ENCODE measurements at places on chromosomes 5 and 9.

DNA sequence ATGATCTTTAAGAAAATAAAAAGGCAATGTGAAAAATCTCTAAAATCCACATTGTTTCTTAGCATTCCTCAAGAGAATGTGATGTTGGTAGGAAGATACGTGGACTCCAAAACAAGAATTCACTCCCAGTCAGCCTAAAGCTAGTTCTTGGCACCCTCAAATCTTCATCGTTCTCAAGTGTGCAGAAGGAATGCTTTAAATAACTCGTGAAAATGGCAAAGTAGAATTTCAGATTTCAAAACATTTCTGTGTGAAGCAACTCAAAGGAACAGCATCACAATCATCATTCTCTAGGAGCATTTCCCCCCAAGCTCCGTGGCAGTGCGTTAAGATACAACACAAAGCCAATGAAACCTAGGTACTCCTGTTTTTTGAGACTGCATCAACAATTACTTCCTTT, 185.1 kb upstream of the DMAC1 start:
- no peak for DNase-seq

- no peak for DNase-seq
These were observed 12.0 kb upstream of the SPATA24 start for GRCh38 chr5:139415869-139416268.

DNA sequence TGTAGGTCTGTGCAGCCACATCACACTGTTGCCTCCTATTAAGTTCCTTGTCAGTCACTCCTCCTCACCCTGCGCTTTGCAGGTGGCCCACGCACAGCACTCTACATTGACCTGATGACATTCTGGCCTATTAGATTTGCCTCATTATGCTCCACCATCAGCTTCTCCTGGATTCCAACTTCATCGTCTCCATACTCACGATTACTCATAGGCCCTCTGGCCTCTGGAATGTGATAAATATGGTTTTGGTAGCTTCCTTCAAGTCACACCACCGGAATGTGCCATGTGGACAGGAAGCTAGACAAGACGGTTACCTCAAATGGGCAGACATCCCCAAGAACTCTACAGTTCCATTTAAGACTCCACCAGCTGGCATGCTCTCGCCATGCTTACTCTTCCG, 158.0 kb upstream of the LHFPL2 start:
- DNase-seq: no peak

- DNase-seq: no peak
These were observed 38.8 kb upstream of the ANKRD33B start for GRCh38 chr5:10525124-10525495.

GRCh38 chr5:55440188-55440646, 94.5 kb downstream of the PLPP1 start:
- no peak for DNase-seq

DNA sequence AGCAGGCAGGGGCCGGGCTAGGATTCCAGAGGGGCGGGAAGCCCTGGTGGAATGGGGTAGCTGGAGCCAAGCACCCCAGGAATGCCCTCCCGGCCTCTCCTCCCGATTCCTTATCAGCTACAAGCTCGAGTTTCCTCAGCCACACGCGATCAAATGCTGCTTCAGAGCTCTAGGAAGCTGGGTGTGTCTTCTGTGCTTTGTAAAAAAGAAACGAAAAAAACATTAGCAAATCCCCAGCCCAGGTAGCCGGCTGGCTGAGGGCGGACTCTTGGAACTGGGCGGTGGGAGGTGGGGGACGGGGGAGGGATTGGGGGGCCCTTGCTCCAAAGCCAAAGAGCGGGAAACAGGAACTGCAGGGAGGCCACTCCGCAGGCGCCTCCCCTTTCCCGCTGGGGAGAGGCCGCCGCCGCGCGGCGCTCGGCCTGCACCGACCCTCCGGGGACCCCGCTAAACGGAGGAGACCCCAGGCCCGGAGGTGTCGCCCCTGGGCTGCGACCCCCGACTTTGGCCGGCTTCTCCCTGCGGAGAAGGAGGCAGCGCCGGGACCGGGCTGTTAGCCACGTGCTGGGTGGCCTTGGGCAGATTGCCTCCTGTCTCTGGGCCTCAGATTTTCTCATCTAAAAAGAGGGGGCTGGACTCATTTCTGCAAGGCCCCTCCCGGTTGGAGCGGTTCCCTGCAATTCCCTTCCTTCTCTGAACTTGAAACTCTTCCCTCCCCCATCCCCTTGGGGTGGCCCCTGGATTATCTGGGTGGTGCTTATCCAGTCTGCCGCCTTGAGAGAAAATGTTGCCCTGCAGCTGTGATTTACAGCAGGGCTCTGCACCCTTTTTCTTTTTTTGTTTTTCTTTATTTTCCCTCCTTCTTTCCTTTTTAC, 40.9 kb upstream of the FABP6 start:
- no peak for DNase-seq

- no peak for DNase-seq
These were observed 48.4 kb upstream of the ISOC1 start for GRCh38 chr5:129046151-129046550.

GRCh38 chr5:78508186-78508765, 140.3 kb downstream of the LHFPL2 start:
- no peak for DNase-seq

DNA sequence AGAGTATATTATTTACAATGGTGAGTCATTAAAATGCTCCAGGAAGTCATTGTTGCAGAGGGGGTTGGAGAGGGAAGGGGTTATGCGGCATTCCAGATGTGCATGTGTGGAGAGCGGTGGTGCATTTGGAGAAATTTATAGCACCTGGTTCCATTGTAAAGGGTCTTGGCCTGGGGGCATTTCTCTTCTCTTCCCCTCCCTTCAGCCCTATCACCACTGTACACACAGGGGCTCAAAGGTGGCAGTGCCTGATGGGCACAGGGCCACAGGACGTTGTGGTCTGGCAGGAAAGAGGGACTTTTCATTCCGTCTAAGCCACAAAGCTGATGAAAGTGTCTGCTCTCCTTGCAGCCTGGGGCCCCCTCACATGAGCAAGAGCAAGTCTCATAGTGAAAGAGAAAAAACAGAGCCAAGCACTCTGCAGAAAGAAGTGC, 442.4 kb upstream of the ZNF462 start:
- no peak for DNase-seq

GRCh38 chr9:3698076-3698475, 172.3 kb upstream of the RFX3 start:
- no peak for DNase-seq

DNA sequence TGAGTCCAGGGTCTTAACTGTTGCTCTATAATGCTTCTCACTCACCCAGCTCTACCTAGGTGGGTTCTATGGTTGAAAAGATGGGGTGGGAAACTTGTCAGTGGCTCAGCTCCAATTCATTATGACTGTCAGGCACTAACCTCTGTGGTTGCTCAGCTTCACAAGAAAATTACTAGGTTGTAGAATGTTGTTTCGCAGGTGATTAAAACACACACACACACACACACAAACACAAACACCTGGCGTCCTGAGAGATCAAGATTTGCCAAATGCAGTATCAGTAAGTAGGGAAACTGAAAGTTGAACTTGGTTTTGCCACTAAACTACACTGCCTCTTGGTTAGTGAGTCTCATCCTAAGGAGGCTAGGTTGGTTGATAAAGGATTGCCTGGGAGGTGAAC, 2.8 kb downstream of the MCCC2 start:
- DNase-seq: no peak

DNA sequence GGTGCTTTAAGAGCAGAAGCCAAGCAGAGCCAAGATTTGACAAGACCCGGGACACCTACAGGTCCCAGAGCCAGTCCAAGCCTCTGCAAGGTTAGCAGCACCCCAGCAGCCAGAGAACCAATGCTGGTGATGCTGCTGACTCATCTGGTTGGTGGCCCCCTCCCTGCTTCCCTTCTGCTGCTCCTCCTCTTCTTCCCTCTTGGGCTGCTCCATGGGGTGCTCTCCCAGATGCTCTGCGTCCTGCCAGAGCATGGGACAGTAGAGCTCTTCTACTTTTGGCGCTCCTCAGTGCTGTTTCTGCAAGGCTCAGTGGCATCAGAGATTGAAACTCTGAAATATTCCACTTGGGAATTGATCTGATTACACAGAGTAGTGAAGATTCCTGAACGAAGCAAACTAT, 76.1 kb upstream of the SAP30L start:
- no peak for DNase-seq

DNA sequence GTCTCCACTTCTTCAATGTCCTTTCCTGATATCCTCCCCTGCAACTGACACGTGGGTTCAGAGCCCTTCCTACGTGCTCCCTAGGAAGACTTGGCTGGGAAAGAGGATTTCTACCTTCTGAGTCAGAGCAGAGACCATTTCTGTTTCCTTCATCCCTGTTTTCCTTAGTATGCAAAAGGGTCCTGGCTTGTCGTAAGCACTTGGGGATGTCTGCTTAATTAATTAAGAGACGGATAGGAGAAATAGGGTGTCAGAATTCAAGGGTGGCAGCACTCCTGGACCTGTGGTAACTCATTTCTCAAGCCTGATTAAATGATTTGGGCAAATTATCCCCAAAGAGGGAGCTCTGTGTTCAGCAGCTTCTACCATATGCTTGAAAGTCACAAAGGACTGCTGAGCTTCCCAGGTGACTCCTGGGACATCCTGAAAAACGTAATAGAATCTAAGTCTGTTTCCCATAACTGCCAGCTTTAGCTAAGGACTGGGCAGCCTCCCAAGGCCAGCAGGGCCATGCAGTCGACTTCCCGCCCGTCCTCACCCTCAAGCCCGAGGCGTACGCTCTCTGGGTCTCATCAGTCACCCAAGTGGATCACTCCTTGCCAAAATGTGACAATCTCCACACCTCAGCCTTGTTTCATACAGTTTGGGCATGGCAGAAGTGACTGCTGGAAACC, 20.5 kb downstream of the ABCA1 start:
- no peak for DNase-seq

- DNase-seq: no peak
These were observed 34.6 kb upstream of the CPEB4 start for GRCh38 chr5:173853370-173854131.

GRCh38 chr9:80787636-80788035, 901.7 kb downstream of the TLE1 start:
- no peak for DNase-seq
